ENCODE measurements at places on chromosomes 4 and X.
A peak's percentile ranks its signal among the peaks of the same experiment; 100 is the strongest.

GRCh38 chr4:146638786-146639505 is at the start of gene POU4F2:
TSS of gene POU4F2 (plus strand) at chr4:146638893. CDS start at chr4:146639141, 248 bp downstream.
- DNase-seq: no peak

- DNase-seq: no peak
Observed at GRCh38 chrX:40152173-40152711, 54.5 kb upstream of the BCOR start.

DNA sequence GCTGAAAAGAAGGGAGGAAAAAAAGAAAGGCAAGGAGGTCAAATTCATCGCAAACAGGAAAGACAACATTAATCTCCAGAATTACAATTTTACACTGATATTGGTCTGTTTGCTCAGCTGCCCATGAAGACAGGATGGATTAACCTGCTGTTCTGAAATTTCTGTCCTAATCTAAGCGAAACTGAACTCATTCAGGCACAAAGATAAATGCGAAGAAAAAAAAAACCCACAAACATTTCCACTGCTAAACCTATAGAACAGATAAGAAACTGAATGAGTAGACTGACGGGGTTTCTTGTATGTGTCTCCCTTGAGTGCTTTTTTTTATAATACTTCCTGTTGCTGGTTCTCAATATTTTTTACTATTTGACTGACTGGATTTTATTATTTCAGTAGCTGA is 251.8 kb upstream of the FTHL17 start:
- no peak for DNase-seq

GRCh38 chr4:146269228-146269653 is 54.9 kb downstream of the REELD1 start:
- no peak for DNase-seq

DNA sequence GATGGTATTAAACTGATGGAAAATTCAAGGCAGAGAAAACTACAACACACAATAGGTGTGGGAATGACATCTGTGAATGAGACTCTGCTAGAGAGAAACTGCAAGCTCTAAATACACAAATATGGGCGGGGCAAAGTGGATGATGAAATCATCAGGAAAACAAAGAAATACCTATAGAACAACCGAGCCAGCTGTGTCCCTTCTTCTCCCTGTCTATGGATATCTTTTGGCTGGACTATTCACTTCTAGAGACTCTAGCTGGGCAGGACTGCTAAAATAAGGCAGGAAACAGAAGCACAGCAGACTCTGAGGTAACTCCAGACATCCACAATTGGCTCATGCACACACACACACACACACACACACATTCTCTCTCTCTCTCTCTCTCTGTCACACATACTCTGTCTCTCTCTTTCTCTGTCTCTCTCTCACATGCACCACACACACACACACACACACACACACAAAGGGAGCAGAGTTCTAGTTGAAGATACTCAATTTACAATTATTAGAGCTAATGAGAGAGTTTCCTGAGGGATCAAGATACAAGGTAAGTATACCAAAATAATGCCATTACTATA is 27.2 kb upstream of the EDNRA start:
- no peak for DNase-seq

DNA sequence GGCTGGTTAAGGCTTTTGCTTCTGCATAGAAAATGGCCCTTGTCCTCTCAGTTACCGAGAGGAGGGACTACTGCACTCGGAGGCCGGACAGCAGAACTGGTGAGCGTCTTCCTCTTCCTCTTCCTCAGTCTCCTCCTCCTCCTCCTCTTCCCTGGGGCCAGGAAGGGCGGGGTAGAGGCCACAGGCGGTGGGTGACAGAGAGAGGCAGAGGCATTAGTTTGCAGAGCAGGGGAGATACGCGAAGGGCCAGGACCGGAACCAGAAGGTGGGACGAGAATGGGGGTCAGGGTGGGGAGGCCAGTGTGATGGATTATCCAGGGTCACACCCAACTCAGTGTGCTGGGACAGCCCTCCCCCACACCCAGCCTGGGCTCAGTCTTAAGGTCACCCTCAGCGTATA is 14.5 kb downstream of the IQSEC2 start:
- DNase-seq: no peak

GRCh38 chrX:154799556-154800348 is 5.5 kb downstream of the MPP1 start:
- DNase-seq: no peak

- DNase-seq: no peak
Observed at GRCh38 chrX:42220083-42220482, 296.7 kb upstream of the CASK start.

DNA sequence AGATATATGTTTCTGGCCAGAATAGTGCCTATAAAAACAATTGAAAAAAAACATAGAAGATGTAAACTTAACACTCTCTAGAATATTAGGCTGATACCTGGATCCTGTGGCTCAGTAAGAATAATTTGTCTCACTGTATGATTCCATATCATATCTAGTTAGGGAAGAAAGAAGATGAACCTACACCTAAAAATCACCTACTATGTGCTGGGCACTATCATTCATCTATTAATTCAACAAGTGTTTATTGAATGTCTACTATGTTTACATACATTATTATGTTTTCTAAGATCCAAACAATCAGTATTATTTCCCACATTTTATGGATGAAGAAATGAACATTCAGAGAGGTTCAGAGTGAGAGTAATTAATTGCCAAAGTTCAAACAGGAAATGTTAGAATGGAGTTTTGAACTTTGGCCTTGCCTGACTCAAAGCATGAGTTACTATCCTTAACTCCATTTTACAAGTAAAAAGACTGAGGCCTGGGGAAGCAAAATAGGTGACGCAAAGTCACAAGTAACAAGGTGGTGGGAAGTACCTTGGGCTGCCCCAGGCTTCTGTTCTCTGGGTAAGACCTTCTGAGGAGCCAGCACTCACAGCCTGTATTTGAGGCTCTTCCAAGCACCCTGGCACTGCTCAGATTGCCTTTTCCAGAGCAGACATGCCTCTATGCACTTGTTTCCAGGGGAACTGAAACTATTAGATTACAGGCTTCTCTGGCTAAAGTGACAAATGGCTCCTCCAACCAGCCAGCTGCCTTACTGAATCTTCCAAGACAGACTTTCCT is 111.1 kb upstream of the ACSL4 start:
- no peak for DNase-seq

DNA sequence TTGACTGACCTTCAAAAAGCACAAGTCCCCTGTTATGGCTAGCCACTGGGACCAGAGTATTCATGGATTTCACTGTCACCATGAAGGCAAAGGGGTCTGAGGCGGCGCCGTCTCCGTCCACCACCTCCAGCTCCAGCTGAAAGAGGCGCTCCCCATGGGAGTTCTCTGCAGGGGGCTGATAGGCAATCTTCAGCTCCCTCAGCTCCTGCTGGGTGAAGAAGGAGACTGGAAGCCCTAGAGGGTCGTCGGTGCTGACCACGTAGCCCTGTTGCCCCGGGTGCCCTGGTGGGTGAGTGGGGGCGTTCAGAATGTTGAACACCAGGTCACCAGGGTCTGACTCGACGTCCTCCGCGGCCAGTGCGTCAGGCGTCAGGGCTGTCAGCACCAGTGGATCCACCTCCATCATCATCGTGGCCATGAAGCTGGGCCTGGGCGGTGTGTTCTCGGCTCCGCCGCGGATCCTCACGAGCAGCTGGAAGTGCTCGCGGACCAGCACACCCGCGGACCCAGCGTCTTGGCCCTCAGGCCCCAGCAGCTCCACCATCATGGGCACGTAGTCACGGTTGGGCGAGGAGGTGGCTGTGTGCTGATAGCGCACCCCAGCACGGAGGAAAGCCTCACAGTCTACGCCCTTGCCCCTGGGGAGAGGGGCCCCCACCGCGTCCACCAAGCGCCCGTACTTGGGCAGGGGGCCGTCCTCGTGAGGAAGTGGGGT is 987 bp downstream of the FREM3 start:
- no peak for DNase-seq

GRCh38 chr4:104492183-104492771 is 2.4 kb downstream of the CXXC4 start:
- DNase-seq: no peak

DNA sequence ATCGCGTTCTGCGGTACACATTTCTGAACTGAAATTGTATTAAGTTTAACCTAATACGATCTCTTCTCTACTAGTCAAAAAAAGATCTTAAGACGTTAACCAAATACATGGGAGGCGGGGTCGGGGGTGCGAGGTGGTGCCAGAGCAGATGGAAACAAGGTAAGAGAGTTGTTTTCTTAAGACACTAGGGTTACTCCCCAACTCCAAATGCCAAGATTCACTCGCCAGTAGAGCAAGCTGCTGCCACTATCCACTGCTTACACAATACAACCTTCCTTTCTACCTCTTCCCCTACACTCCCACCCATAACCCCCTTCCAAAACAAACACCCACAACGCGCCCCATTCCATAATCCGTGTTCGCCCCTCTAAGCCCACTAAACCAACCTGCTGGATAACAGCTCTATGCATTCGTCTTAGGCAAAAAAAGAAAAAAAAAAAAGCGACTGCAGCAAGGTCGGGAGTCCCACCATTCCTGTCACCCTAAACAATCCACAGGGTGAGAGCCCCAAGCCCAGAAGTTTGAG is 1.3 kb downstream of the LCORL start:
- DNase-seq: no peak

DNA sequence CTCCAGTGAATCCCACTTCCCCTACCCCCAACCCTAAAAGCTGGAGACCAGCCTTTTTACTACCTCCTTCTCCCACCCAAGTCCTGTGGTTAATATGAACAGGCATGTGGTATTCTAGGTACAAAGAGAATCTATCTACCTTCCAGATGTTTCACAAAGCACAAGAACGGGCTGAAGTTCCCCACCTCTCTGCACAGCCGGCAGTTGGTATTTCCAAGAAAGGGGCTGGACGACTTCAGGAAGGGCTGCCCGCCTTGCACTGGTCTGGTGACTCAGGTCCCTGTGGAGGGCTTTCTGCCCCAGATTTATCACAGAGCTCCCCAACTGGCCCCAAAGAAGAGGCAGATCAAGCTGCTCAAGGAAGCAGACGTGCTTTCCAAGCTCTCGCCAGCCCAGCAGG is 4.5 kb downstream of the FAM47E start:
- DNase-seq: no peak

- no peak for DNase-seq
Observed at GRCh38 chrX:54747733-54748393, 50.2 kb downstream of the ITIH6 start.

- DNase-seq: no peak
Observed at GRCh38 chr4:143230683-143231082, 46.0 kb downstream of the USP38 start.

DNA sequence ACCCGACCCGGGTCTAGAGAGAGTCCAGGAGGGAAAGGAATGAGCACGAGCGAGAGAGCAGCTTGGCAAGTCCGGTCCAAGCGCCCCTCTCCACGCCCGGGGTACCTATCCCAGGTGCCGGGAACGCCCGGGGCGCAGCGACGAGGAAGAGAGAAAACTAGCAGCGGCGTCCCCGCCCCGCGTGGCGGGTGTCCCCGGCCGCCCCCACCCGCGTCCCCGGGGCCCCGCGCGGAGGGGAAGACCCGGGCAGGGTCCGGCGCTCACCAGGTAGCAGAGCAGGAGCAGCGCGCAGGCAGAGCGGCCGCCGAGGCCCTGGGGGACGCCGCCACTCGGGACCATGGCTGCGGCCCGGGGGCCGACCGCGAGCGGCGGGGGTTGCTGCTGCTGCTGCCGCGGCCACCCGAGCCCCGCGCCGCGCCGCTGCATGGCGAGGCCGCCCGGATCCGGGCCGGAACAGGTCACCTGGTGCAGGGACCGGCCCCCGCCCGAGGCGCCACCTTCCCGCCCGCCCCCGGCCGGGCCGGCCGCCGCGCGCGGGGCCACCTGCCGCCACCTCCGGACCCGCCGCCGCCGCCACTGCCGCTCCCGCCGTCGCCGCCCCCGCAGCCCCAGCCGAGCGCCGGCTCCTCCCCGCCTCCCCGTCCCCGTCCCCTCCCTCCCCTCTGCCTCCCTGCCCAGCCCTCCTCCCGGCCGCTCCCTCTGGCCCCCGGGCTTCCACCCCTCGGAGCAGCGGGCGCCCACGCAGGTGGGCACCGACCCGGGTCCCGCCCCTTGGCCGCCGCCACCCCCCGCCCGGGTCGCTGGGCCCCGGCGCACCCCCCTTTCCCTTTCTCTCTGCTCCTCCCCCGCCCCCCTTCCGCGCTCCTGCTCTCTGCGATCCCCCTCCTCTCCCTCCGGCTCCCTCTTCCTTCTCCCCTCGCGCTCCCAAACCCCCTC is at the start of gene SEL1L3:
TSS of gene SEL1L3 (minus strand) at position 578 of the 936 bp plus-strand sequence. CDS start at position 426, 152 bp downstream.
- DNase-seq: peak; percentile 60

DNA sequence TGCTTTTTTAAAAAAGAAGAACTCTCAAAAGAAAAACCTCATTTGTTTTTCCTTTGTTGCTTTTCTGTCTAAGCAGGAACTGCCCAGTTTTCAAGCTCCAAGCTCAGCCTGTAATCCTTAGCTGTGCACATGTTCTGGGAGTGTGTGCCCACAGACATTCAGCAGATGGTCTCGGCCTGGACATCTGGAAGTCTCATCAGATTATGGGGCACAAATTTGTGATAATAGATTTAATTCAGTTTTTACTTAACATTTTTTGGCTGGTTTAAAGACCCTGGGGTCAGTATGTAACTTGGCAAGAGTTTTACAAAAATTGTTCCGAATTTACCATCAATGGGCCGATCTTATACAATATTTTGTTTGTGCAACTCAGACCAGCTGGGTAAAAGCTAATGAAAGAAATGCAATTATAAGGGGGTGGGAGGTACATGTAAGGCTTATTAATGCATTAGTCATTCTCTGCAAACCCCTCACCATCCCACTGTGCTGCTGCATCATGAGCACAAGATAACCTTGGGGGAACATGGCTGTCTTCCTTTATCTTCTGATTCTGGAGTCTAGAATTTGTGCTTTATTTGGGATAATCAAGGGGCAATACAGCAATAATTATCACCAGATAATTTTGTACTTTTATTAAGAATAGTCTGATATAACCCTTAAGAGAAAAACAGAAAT is 86.9 kb upstream of the PHOX2B start:
- no peak for DNase-seq

- no peak for DNase-seq
Observed at GRCh38 chrX:107706309-107706708, 69.3 kb downstream of the TSC22D3 start.

DNA sequence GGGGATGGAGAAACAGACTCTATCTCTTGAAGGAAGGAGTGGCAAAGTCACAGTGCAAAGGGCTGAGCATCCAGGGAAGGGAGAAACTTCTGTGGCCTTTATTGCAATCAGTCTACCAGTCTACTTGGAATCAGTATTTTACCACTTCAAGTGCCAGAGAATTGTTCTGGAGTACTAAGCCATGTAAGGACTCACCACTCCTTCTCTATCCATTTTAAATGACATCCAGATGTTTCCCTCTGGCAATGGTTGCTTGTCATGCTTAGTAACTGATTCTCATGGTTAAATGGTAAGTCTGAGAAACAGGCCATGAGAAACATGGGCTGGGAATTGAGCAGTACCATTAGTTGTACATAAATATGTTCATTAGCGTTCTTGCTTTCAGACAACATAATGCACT is 21.1 kb upstream of the SMIM10 start:
- no peak for DNase-seq

DNA sequence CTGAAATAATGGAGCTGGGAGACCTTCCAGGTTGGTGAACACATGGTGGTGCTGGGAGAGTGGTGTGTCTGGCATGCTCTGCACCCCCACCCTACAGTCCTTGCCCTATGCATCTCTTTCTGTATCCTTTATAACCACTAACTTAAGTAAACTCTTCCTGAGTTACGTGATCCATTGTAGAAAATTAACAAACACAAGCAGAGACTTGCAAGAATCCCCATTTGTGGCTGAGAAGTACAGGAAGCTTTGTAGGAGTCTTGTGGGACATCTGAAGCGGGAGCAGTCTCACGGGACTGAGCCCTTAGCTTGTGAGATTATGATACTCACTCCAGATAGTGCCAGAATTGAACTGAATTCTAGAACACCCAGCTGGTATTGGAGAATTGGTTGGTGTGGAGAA is 14.3 kb upstream of the FAM13A start:
- no peak for DNase-seq

Data from stimulated activated naive CD4-positive, alpha-beta T cell treated with Interleukin-2 at 50 U/mL for 16 hours (primary cell).